ENCODE measurements at places on chromosomes 5 and 9.

DNA sequence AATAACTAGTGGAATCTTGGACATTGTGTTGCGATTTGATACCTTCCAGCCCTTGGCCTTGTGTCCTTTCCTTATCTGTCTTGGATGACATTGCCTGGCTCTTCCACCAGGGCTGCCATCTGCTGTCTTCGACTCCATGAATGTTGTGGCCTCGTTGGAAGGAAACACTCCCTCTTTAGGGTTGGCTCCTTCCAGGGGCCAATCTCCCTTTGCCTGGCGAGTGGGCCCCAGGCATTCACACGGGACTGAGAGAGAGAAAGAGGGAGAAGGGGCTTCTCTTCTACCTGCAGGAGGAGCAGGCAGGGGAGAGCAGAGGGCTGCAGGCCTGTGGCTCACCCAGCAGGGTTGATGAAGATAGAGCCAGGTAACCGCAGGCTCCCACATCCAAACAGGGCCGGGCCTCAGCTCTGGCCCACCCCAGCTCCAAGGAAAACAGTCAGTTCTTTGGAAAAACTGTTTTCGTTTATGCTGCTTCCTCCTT is 31.3 kb downstream of the FGF1 start:
- DNase-seq, result no peak

GRCh38 chr5:175837171-175837699 is 34.1 kb upstream of the CPLX2 start:
- DNase-seq, result no peak

GRCh38 chr5:127909066-127909465 is 174.5 kb upstream of the SLC12A2 start:
- peak; percentile 12 for DNase-seq

- no peak for DNase-seq
These were observed 100.8 kb downstream of the C9orf50 start for GRCh38 chr9:129520082-129520481.

GRCh38 chr5:10645671-10646070 is 81.8 kb downstream of the ANKRD33B start:
- no peak for DNase-seq

DNA sequence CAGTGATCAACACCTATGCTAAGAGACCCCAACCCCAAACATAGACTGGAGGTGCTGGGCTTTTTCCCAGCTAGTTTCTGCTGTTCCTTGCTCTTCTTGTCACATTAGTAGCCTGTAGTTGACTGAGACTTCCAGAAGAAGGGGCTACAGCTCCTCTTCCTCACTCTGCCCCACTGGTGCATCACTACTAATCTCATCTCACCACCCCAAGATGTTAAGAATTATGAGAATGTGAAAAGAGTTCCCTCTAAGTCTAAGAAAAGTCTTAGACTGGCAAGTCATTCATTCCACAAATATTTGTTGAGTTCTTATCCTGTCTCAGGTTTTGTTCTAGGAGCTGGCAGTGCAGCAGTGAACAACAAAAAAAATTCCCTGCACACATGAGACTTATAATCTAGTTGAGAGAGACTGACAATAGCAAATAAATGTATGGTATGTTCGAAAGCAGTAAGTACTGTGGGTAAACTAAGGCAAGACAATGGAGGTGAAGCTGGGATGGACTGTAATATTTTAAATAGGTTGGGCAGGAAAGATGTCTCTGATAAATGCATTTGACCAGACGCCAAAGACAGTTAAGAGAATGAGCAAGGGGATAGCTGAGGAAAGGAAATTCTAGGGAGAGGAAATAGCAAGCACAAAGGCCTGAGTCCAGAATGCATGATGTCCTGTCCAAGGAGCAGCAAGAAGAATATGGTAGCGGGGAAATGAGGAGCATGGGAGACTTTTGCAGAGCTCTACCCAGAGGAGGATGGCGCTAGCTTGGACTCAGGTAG is 92.3 kb downstream of the PTCD2 start:
- no peak for DNase-seq

GRCh38 chr9:14525856-14526255 is 167.4 kb downstream of the ZDHHC21 start:
- no peak for DNase-seq

DNA sequence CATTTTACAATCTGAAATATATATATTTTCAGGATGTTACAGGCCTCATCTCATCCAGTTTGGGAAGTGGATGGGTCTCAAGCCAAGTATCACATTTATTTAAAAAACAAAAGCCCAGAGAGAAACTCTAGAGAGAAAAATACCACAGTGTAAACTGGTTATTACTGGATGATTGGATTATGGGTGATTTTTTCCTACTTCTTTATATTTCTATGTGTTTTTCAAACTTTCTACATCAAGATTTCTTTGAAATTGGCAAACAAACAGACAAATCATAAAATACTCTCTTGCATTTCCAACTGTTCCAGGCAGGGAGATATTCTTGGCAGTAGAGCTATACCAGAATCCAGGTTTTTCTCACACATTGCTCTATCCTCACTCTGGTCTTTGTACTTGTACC is 116.0 kb upstream of the SMIM23 start:
- no peak for DNase-seq

- no peak for DNase-seq
These were observed 28.4 kb upstream of the IRX4 start for GRCh38 chr5:1910861-1911772.

DNA sequence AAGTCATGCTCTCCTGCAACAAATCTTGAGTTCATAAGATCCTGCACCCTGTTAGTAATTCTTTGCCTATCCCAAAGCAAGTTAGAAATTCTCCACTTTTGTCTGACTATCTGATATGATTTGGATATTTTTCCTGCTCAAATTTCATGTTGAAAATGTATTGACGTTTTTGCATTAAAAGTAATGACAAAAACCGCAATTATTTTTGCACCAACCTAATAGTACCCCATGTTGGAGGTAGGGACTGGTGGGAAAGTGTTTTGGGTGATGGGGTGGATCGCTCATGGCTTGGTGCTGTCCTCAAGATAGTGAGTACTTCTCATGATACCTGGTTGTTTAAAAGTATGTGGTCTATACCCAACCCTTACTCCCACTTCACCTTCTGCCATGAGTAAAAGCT is 713.4 kb downstream of the CDH18 start:
- no peak for DNase-seq

GRCh38 chr9:21174671-21175070 is 8.2 kb upstream of the IFNA21 start:
- no peak for DNase-seq

GRCh38 chr5:65825408-65826328 is 100.7 kb upstream of the ERBIN start:
- no peak for DNase-seq

DNA sequence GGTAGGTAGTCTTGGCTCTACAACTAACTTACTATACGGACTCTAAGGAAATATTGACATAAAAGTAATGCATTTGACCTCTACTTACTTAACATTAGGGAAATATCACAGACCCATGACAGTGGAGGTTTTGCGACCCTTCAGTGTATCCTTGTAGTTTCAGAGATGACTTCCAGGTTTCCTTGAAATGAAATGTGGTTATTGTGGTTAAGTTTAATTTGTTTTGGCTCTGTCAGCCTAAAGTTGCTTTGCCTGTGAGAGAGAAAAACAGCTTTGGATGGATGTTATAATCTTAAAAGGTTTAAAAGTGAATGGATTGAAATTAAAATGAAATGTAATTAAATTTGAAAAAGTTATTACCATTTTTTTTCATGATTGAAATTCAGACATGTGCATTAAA is 42.9 kb downstream of the LRRTM2 start:
- DNase-seq, result no peak

GRCh38 chr9:89366711-89367110 is 48.4 kb downstream of the SECISBP2 start:
- DNase-seq, result no peak

DNA sequence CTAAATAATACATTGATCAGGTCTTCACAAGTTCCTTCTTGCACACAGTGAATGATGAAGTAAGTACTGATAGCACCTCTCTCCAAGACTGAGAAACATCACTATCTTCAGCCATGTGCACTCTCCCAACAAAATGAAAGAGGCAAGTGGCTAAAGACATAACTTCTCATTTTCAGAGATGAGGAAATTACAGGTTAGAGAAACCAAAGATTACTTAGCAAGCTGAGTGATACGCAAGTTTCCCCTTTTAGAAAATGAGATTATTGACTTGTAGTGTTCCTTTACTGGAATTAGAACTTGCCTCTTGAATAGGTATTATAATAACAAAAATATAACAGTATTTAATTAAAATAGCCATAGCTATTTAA is 21.6 kb downstream of the CEMIP2 start:
- DNase-seq, result no peak

DNA sequence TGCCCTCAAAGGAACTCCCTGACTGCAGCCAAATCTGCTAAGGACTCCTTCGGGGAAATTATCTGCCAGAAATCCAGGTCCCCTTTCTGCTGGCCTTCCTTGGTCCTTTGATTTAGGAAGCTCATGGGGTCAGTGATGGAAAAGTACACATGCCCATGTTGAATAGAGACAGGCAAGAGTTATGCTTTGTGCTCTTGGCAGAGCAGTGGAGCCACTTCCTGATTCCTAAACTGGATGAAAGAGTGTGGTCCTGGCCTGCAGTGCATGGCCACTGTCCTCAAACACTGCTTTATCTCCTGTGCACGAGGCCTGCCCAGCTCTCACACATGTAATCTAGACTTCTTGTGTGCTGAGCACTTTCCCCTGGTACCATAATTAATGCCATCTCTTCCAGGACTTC is 2.0 kb upstream of the EBF1 start:
- DNase-seq, result no peak

GRCh38 chr5:62296998-62297397 is 9.0 kb upstream of the KIF2A start:
- no peak for DNase-seq

DNA sequence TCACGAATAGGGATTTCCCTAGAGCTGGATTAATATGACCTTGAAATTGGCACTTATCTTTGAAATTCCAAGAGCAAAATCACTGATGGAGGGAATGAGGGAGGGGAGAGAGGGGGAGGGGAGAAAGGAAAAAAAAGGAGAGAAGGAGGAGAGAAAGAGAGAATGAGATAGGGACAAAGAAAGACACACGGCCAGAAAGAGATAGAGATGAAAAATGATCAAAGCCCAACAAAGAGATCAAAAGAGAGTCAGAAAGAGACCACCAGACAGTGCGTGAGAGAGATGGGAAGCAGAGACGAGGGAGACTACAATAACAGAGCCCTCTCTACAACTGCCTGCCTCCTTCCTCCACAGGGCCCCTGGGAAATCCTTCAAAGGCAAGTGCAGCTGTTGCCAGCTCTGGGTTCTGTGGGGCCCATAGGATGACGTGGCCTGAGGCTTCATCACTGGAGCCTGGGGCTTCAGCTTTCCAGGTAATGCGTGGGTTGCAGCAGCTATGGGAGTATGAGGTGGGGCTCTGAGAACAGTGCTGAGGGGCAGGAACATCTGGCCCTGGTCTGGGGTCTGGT is 58.3 kb upstream of the SHB start:
- no peak for DNase-seq

- DNase-seq, result no peak
These were observed 4.0 kb downstream of the GFI1B start for GRCh38 chr9:132982458-132982857.

DNA sequence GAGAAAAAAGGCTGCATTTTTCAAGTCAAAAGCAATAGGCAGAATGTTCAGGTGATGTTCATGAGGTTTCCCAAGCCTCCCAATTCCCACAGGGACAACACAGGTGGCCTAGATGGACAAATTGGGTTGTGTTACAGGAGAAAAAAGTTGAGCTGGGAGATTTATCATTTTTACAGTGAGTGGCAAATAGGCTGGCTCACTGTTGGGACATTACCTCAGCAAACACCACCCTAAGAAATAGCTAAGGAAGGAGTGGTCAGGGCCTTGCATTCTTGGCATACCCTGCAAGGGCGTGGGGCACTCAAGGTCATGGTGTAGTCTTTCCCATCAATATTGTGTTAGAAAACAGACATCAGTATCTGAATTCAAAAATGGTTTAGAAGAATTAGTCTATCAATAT is 23.3 kb upstream of the CPLANE1 start:
- DNase-seq, result peak; percentile 52

GRCh38 chr5:156529892-156530291 is 202.9 kb downstream of the SGCD start:
- DNase-seq, result no peak

GRCh38 chr5:147426640-147427327 is 83.1 kb downstream of the DPYSL3 start:
- no peak for DNase-seq

DNA sequence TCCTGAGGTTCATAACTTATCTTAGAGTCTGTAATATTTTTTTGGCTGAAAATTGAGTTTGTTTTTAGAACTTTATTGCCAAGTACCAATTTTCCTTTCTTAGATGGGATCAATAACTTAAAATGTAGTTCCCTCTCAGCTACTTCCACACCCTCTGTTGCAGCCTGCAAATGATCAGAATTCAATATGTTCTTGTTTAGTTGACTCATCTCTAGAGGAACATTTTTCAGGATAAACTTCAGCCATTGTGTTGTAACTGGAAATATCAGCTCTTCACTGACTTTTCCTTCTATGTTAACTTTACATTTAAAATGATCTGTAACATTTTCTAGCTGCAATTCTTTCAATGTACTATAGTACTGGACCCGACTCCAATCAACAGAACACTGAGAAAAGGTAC is 115.7 kb downstream of the ESM1 start:
- DNase-seq, result no peak

DNA sequence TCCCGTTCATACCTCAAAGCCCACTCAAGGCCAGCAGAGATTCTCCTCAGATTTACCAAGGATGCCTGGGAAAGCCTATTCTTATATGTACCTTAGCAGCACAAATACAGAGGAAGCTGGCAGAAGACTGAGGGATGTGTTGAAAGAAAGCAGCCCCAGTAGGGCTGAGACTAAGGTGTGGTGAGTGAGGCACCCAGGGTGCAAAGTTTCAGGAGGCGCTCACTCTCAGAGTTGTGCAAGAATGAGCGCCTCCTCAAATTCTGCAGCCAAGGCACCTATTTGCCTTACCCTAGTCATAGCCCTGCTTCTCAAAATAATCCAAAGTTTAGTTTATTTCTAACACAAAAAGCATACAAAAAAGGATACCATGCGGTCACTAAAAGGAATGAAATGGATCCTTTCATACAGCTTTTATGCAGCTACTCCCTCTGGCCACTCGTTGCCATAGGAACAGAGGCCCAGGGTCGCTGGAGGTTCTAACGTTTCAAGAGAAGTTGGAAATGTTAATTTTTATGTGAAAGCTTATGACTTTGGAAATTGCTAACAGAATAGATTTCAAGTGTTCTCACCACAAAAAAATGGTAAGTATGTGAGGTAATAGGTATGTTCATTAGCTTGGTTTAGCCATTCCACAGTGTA is 79.7 kb upstream of the SMIM23 start:
- no peak for DNase-seq

Data from H54 (cell line).